ENCODE measurements at places on chromosomes 4 and X.
A peak's percentile ranks its signal among the peaks of the same experiment; 100 is the strongest.

DNA sequence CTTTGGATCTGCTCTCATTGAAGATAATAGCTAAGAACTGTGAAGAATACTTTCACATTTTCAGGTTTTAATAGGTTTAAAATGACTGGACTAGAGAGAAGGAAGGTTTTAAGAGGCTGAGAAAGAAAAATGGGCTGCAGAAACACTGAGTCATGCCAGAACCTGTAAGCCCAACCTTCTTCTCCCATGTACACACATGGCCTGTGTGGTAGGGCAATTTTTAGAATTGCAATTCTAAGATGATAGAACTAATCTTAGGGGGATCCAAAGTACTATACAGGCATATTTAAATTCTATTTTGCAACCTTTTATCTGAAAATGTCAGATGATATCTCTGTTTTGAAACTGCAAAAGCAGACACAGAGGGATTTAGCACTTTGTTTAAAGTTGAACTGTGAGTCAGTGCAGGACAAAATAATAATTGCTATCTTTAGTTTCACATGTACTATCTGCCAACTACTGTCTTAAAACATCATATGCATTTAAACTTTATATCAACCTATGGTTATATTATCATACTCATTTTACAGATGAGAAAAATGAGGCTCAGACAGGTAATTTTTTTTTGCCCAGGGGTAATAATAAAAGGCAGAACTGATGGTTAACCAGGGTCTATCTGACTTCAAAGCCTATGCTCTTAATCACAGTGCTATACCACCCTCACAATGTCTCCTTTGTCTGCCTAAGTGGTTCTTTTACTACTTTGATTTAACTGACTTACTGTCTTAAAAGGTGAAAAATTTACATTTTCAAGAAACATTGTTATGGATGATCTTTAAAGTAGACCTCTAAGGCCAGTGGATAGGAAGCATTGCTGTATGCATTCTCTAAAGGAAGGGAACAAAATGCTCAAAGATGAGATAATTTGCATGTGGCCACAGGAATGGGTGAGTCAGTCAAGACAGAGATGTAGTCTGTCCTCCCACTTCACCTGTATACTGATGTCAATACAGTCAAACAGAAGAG, 4.3 kb downstream of the TMPRSS11E start:
- peak; percentile 63 for DNase-seq

GRCh38 chrX:68694435-68695205, 47.2 kb downstream of the STARD8 start:
- DNase-seq = no peak

GRCh38 chr4:186722796-186723291, 812 bp downstream of the FAT1 start:
- DNase-seq = no peak

DNA sequence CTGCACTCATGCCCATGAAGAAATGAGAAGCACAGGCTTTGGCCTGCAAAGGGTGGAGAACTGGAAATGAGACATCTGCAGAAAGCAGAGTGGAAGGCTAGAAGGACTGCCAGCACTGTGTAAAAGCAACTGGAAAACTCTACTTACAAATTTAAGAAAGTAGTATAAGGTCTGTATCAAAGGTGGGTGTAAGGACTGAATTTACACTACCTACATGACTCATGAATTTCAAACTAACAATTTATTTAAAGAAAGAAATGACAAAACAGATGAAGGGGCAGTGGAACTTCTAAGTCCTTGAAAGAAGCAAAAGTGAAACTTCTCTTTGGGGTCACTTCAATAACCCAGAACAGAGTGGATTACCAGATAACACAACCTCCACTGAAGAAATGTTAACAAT, 71.2 kb downstream of the SLC10A7 start:
- DNase-seq = no peak

DNA sequence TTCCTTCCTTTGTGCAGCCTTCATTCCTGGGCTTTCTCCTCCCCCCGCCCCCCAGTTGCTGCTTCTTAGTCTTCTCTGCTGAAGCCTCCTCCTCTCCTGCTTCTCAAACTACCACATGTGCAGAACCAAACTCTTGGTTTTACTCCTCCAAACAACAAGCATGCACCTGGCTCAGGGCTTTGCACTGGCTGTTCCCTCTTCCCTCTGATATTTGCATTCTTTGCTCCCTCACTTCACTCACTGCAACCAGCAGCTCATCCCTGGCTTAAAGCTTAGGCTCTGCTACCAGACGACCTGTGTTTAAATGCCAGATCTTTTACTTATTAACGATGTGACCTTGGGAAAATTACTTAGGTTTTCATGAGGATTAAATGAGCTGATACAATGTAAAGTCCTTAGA, 51.4 kb downstream of the MED28 start:
- no peak for DNase-seq

- DNase-seq = no peak
Observed at GRCh38 chr4:38782452-38783108, at the start of gene TLR10. Gene TLR10 (minus strand): TSS chr4:38782990. CDS start chr4:38775590, 7,400 bp downstream.

DNA sequence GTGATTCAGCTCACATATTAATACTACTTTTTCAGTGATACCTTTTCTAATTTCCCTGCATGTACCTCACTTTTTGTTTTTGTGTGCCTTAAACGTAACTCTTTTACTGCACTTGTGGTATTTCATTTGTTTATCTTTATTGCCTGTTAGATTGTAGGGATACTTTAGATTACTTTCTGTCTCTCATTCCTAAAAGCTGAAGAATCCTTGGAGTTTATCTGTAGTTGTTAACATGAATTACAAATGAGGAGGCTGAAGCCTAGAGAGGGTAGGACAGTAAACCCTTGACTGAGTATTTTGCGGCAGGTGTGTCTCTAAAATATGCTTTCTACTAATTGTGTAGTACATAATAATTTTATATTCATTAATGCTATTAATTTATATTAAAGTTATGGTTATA, 34.9 kb downstream of the BMP2K start:
- DNase-seq = no peak

- DNase-seq = no peak
Observed at GRCh38 chr4:65021149-65021548, 611.9 kb upstream of the TECRL start.

GRCh38 chr4:37769391-37769989, 57.0 kb upstream of the PGM2 start:
- no peak for DNase-seq

DNA sequence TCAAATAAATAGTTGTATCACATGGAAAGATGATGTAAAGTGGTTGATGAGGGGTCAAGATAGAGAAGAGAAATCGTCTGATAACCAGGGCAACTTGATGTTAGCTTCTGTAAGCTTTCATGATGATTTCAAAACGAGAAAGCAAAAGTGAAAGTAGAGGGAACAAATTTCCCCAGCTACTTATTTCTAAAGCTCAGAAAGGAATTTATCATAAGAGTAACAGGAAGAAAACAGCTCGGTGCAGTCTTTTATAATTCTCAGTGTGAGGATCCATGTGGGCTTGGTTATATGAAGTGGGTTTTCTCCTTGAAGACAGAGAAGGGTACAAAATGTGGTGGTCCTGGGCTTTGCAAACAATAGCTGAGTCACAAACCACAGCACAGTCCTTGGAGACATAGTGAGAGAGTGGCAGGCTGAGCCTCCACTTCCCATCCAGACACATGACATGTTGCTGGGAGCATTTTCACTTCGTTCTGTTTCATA, 32.1 kb upstream of the GLRA2 start:
- no peak for DNase-seq

- DNase-seq = no peak
Observed at GRCh38 chrX:119659522-119659921, 33.4 kb downstream of the SEPTIN6 start.

GRCh38 chrX:2696698-2697215, 5.7 kb downstream of the CD99 start:
- peak; percentile 73 for DNase-seq

DNA sequence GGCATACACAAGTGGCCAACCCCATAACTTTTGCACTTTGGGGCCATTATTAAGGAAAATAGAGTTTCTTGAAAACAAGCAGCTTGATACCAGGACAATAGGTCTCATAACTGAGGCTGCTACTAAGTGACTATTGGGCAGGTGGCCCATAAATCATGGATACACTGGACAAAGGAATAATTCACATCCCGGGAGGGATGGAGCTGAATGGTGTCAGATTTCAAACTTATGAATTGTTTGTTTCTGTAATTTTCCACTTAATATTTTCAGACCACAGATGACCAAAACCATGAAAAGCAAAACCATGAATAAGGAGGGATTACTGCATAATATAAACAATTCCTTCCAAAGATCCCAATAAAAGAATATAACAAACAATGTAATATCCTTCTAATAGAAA, 114.4 kb downstream of the WDFY3 start:
- peak; percentile 22 for DNase-seq

DNA sequence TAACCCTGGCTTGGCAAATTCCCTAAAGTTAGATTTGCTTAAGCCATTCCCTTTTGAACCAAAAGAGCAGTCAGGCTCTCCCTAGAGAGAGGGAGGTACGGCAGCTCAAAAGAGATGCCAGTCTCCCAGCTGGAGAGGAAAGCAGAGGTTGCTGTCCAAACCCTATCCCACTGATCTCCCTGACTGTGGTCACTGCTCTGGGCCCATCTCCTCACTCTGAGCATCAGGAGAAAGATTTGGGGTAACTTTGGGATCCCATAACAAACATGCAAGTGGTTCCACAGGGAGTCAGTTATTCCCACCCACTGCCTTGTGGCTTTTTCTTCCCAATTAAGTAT, 17.1 kb downstream of the ACSL1 start:
- DNase-seq = no peak

All from foreskin keratinocyte (primary cell).